ENCODE measurements at places on chromosomes 16 and 17.

- DNase-seq, result no peak
Observed at GRCh38 chr17:44627513-44628242, 28.6 kb upstream of the MEIOC start.

GRCh38 chr16:68802190-68802589 is 41.1 kb upstream of the TANGO6 start:
- DNase-seq, result no peak

GRCh38 chr16:83762141-83762991 is 45.4 kb upstream of the HSBP1 start:
- no peak for DNase-seq

DNA sequence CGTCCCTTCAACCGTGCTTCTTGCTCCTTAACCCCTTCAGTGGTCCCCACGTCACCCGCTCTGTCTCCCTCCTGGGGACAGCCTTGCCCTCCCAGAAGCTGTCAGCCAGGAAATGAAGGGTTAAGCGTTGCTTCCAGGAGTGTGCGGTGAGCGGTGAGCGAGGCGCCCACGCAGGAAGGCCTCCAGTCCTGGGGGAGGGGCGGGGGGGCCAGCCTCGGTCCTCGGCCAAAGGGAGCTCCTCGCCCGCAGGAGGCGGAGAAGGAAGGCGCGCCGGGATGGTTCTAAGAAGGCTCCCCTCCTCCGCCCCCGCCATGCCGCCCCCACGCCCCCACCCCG is 2.3 kb downstream of the RBFOX3 start:
- DNase-seq, result no peak

GRCh38 chr16:88013766-88014251 is 62.6 kb downstream of the BANP start:
- no peak for DNase-seq

DNA sequence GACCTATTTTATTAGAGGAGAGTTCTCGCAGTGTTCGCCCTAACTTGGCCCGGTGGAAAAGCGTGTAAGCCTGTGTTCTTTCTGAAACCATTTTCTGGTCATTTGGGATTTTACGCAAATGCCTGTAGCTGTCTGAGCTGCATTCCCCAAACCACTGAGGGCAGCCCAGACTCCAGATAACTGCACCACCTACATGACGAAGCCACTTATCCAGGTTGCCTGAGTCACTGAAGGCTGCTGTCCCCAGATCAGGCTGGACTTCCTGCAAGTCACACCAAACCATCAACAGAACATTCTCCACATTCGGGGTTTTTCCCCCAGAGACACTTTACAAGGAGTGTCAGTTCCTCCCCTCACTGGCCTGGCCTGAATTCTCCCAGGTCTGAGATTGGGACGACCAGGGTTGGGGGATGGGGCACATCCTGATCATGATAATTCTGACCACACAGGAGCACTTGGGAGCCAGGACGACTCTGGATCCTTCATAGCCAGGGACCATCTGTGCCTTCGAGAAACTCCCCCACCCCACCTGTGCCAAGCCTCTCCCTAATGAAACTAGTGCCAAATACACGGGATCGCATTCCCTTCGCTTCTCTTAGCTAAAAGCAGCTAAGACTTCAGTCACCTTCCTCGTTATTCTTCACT is 2.3 kb downstream of the RPRML start:
- DNase-seq, result no peak

GRCh38 chr16:30060836-30061554 is 4.6 kb upstream of the ALDOA start:
- no peak for DNase-seq

DNA sequence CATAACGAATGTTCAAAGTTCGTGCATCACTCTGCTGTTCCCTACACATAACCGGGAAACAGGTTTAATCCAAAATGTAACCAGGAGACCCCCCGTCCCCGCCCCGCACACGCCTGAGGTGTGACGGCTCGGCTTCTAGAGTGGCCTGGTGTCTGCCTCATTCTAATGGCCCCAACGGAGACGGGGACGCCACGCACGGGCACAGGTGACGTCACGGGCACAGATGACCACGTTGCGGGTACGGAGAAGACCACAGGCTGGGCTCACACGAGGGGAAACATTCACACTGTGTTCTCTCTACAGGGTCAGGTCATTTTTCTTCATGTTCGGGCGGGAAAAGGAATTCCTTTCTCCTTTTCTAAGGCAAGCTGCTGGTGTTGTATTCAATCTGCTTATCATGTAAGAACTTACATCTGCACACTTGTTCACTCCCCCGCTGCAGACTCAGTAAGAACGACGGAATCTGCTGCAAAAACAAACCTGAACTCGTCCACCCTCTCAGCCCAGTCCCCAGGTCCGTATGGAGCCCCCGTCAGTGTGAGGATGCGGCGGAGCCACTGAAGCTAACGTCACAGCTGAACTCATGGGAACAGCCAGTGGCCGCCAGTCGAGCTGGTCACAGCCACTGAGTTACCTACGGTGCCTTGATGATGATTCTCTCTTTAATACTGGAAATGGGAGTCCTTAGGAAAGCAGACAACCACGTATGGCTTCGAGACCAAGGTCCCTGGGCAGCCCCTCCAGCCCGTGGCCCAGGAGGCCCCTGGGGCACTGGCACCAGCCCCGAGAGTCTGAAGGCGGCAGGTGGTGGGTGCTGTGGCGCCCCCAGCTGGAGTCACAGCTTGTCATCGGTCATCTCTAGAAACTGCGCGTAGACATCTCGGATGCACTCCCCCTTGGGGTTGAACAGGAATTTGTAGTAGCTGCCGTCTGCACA is 32.9 kb downstream of the WDR45B start:
- DNase-seq, result no peak

DNA sequence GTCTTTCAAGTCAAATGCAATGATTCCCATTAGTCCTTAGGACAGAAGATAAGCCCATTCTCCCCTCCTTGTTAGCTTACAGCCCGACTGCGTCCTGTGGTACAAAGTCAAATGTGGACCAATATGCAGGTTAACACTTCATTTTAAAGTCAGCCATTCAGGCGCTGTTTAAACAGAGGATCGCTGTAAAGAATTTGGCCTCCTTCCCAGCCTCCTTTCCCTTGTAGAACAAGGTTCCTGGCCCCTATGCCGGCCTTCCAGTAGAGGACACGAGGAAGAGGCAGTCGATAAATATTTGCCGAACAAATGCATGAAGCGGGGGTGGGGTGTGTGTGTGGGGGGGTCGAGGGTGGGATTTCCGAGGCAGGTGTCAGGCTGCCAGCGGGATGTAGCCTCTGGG is 4.3 kb downstream of the SDK2 start:
- no peak for DNase-seq

DNA sequence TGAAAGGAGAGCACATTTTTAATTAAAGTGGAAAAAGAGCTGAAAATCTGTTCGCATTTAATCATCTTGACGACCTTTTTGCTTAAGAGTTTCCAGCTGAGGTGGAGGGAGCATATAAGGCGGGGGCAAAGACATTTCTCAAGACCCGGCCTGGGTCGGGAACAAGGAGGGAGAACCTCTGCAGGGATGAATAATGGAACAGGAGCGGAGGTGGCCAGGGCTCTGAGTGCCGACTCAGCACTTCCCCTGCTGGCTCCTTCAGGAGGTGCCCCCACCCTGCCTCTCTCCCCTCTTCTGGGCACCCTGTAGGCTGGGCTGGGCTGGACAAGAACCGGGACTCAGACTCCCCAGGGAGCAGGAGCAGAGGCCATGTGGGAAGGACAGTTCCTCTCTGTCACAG is 7.9 kb upstream of the NGFR start:
- no peak for DNase-seq

DNA sequence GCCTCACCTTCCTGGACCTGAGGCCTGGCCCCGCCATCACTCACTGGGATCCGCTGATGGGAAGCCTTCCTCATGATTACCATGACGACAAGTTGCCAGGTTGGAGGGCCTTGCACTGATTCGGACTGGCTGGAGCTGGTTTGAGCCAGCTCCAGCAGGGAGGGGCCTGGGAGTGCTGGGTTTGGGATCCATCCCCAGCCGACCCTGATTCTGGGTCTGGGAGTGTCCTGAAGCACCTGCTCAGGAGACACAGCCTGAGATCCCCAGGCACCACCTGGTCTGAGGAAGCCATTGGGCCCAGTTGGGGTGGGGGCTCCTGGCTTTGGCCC is 5.9 kb upstream of the BAIAP3 start:
- no peak for DNase-seq

- no peak for DNase-seq
Observed at GRCh38 chr16:10419701-10420100, 33.8 kb downstream of the ATF7IP2 start.

DNA sequence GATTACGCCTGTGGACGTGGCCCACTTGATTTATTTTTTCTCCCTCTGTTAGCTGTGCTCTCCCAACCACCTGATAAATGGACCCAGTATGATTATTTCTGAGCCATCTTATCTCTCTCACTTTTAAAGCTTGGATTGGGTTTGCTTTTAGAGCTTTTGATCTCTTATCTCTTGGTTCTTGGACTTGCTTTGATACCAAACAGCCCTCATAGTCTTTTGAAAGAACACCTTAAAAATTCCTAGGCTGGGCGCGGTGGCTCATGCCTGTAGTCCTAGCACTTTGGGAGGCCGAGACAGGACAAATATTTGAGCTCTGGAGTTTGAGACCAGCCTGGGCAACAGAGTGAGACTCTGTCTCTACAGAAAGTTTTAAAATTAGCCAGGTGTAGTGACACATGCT is 25.8 kb downstream of the SMTNL2 start:
- DNase-seq, result no peak

GRCh38 chr17:53449324-53449723 is 373.4 kb upstream of the KIF2B start:
- no peak for DNase-seq

- no peak for DNase-seq
Observed at GRCh38 chr17:40442392-40443195, 656 bp upstream of the IGFBP4 start.

DNA sequence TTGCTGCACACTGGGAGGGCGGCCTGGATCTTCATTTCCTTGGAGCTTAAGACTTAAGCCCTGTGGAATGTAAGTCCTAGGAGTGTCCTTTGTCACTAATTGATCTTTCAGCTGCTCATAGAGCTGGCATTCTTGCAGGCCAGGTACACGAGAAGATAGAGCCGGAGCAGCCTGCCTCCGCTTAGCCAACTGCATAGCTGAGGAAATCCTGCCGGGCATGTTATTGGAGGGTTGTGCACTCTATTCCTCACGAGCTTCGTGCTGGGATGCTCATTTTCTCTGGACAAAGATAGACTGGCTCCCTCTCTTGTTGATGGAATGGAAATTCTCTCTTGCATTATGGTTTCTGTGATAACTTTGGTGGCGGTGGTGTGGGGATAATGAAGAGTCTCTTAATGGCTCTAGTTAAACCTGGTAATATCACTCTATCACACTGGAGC is 76.9 kb downstream of the RPA1 start:
- DNase-seq, result no peak

DNA sequence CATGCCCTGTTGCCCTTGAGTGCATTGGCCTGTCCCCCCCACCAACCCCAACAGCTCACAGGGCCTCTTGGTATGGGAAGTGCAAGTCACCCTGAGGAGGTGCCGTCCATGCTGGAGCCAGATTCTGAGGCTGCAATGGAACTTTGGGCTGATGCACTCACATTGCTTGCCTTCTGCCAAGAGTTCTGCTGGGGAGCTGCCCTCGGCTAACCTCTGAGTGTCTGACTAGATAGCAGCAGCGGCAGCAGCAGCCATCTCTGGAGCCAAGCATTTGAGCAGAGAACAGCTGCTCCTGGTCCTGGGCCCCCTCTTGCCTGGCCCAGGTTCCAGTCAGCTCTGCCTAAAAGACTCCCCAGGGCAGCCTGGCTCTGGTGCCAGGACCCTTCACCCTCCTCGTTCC is 61.5 kb downstream of the GNAO1 start:
- DNase-seq, result no peak

DNA sequence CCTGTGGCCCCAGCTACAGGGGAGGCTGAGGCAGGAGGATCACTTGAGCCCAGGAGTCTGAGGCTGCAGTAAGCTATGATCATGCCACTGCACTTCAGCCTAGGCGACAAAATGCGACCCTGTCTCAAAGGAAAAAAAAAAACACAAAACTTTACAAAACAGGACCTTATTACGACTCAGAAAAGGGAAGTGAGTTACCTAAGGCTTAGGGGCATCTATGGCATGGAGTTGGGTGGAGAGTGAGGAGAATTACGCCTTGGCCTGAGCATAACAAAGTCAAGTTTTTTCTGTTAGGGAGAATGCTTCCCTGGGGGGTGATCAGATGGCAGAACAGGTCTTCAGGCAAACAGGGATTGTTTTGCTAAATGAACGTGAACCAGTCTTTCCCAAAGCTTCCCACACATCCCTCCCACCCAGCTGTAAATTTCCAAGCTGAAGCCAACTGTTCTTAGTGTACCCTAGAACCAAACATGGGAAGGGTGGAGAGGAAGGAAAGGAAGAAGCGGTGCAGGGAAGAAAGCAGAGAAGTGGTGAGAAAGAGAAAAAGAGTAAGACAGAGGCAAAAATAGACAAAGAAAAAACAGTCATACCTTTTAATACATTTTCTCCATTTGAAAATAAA is 24.6 kb upstream of the TNRC6C start:
- no peak for DNase-seq

DNA sequence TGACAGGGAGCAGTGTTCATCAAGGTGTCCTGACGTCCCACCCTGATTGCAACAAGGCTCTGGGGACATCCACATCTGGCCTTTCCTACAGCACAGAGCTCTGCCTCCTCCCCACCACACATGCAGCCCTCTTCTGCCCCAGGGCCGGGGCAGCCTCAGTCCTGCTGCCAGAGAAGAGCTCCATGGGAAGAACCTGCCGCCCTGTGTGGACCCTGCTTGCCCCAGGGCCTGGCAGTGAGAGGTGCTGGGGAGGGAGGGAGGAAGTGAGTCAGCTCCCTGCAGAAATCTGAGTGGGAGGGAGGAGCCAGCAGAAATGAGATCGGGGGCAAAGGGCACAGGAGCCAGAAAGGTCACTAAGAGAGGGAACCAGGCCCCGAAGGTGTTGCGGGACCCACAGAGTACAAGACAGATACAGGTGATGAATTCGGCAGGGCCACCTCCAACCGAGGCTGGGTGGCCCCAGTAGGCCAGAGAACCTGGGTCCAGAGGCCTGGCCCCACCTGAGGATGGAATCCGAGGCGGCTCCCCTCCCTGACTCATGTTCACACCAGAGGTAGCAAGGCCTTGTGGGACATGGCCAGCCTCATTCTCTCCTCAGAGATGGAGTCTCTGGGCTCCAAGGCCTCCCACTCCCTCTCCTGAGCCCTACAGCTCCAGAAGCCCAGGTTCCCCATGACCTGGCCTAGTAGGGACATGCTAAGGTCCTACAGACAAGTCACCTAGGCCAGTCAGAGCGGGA is 24.8 kb downstream of the MYO18A start:
- peak; percentile 32 for DNase-seq

DNA sequence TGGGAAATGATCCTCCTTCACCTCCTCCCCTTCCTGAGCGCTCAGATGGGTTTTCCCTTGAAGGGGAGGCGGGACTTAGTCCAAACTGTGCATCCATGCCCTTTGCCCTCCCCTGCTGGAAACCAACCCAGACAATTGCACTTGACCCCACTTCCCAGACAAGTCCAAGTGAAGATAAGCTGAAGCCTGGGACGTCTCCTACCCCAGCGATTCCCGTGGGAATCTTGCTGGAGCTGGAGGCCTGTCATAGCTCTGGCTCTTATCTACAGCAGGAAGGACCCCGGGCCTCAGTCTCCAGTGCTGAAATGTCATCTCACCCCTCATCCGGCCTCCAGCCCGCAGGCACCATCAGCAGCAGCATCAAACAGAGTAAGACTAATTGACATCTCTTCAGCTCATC is 6.5 kb upstream of the NGFR start:
- no peak for DNase-seq

Data from stimulated activated CD8-positive, alpha-beta memory T cell treated with anti-CD3 and anti-CD28 coated beads, Interleukin-7, amount 100 ng/mL, for 1 hour (primary cell).